ENCODE measurements at places on chromosomes 4 and X.

DNA sequence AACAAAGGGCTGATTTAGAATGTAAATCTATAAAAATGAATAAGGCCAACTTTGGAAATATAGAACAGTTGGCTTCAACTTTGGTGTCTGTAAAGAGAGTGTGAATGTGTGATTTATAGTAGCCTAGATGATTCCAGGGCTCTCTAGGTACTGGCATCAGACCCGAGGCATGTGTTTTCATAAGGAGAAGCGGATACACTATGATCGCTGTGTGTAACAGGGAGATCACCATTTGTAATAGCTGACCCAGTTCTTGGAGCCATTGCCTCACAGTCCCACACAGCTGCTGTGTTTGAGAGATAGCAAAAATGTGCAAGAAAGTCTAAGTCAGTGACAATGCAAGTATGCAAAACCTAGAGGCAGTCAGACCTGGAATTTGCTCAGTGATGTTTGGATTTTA, 135.1 kb downstream of the REPS2 start:
- peak; percentile 36 for DNase-seq

DNA sequence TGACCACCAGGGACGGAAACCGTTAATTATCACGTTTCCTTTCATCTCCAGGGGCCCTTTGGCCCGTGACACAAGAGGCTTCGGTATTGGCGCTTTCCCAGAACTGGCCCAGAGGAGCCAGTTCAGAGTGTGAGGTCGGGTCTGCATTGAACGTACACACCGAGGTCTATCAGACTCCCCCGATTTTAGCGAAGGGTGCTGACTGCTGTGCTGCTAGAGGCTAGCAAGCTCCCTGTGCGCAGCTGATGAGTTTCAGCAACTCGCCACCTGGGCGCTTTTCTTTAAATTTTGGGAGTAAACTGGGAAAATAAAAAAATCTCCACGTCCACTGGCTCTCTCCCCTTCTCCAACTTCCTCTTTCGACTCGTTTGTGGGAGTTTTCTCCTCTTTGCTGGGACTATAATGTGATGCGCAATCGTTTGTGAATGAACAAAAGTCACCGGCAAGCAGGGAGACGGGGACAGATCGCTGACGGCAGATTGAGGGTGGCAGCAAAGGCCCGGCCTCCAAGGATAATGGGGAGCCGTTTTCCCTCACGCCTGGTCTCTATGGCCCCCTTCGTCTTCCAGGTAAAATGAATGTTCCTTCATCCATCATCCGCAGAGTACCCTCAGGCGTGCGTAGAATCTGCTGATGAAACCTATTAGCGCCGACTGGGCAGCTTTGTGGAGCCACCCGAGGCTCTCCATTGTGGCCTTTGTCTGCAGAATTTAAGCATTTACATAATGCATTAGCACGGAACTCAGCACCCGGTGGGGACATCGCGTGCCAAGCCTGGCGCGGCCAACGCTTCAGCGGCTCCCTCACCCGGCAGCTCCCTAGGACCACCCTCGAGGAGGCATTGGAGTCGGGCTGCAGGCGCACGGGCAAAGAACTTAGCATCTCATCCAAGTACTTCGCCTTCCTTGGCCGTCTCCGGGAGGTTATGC, 1.6 kb upstream of the LRAT start:
- DNase-seq = peak; percentile 8

- DNase-seq = no peak
Observed at GRCh38 chrX:12162420-12162819, 24.1 kb downstream of the FRMPD4 start.

GRCh38 chrX:122087341-122087740, 1039.9 kb downstream of the GLUD2 start:
- DNase-seq = peak; percentile 83
